HCEC 1CT (cell line): ENCODE measurements at places on chromosomes 4 and X.

- peak; percentile 43 for DNase-seq
These were observed 75.0 kb downstream of the PTTG2 start for GRCh38 chr4:38034986-38035882.

DNA sequence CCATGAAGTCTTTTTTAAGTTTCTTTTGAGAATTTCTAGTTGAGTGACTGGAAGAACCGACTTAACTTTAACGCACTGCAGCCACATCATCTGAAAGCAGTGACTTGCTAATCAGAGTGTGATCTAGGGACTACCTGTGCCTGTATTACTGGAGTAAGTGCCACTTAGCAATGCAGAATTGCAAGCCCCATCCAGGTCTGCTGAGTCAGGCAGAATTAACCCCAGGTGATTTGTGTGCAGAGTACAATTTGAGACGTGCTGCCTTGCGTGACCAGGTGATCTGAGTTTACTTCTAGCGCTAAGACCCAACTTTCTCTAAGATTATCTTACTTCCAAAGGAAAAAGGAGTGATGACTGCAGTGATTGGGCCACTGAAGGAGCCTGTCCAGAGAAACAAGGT, 85.3 kb downstream of the CLCN4 start:
- DNase-seq = no peak

DNA sequence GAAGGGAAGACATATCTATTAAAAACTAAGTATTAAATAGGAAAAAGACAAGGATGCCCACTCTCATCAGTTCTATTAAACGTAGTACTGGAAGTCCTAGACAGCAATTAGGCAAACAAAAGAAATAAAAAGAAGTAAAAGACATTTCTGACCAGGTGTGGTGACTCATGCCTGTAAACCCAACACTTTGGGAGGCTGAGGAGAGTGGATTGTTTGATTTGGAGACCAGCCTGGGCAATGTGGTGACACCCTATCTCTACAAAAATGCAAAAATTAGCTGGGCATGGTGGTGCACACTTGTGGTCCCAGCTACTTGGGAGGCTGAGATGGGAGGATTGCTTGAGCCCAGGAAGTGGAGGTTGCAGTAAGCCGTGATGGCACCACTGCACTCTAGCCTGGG, 1071.8 kb downstream of the FAT4 start:
- no peak for DNase-seq

DNA sequence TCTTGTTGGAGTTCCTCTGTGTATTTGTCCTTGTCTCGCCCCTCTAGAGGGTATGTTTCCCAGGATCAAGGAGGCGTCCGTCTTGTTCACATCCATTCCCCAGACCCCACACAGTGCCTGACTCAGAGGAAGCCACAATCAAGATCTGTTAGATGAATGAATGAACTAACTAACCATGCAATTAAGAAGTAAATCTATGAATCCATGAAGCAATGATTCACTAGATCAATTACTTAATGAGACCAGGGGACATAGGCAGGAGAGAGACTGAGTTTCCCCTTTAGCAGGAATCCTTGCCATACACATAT, 11.9 kb downstream of the BLOC1S4 start:
- DNase-seq = no peak

DNA sequence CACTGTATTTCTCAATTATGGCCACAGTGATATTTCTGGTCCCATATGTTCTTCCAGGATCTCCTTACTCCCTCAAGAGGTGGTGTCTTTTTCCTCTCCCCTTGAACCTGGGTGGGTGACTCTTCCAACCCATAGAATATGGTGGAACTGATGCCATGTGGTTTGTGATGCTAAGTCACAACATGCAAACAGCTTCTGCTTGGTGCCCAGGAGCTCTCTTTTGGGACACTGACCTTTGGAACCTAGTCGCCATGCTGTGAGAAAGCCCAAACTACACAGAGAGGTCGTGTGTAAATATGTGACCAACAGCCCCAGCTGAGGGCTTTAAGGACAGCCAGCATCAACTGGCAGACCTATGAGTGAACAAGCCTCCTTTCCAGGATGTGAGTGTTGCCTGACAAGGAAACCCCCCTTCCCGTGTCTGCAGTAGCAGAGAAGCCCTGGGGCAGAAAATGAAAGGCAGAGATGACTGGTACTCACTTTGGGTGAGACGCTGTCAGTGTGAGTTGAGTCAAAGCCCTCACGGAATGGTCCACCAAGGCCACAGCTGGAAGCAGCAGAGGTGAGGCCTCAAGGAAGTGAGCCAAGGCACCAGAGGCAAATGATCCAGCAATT, 223.4 kb downstream of the BCOR start:
- DNase-seq = no peak

- DNase-seq = no peak
These were observed 46.8 kb upstream of the TMPRSS11F start for GRCh38 chr4:68176500-68176899.

GRCh38 chr4:152528060-152528459, 7.8 kb downstream of the FBXW7 start:
- DNase-seq = no peak

GRCh38 chrX:150692831-150693724, at the start of gene MTMR1:
MTMR1 (plus strand) TSS chrX:150693396; CDS start chrX:150693531, 135 bp downstream.
- DNase-seq = peak; percentile 4

GRCh38 chrX:150897421-150898320, 797 bp downstream of the CD99L2 start:
- DNase-seq = no peak

DNA sequence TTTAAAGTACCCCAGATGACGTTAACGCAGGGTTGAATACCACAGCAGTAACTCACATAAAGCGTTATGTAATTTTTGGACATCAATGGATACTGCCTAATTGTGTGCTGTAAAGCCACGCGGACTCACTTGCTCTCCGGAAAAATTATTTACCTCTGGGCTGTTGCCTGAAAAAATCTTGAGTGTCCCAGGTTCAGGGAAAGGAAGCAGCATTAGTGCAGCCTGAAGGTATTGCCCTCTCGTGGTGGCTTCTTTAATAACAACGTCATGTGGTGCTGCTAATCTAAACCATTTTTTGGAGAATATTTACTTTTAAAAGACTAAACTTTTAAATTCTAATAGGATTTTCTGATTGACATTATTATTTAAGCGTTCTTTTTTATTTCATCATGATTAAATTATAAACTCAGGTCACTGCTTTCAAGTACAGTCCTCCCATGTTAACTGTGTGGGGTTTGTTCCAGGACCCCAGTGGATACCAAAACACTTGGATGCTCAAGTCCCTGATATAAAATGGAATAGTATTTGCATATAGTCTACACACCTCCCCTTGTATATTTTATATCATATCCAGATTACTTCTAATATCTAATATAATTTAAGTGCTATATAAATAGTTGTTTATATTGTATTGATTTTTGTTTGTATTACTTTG, 384.8 kb downstream of the FAM133A start:
- no peak for DNase-seq

- DNase-seq = no peak
These were observed 213 bp downstream of the NFKB1 start for GRCh38 chr4:102501447-102501696.

GRCh38 chr4:136194962-136195361, 1337.3 kb downstream of the PCDH18 start:
- no peak for DNase-seq
